ENCODE measurements at places on chromosomes 2 and 18.

GRCh38 chr18:55416791-55417190 is 171.2 kb downstream of the TCF4 start:
- no peak for DNase-seq

DNA sequence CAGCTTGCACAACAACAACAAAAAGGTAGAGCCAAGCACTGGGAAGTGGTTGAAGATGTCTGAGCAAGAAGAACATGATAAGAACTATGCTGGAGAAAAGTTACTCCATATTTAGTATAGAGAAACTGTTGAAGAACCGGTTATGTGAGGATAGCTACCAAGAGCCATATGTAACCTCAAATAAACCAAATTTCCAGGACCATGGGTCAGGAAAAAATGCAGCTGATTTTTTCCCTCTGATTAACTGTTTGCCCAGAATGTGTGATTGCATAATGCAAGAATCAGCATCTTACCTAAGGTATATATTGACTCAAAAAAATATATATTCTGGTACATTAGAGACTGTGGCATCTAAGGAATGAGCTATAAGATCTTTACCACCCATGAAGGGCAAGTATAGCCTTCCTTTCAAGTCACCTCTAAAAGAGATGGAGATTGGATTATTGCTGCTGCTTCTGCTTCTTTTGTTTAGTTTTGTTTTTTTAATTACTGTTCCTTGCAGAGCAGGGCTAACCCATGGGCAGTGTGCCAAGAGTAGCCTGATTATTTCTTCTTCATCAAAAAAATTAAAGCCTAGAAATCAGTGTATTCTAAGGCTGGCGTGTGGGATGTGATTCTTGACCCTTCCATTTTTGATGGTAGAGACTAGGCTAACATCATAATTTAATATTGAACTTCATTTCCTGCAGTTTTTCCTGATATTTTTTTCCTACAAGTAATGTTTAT is 76.9 kb upstream of the MAP3K20 start:
- no peak for DNase-seq

DNA sequence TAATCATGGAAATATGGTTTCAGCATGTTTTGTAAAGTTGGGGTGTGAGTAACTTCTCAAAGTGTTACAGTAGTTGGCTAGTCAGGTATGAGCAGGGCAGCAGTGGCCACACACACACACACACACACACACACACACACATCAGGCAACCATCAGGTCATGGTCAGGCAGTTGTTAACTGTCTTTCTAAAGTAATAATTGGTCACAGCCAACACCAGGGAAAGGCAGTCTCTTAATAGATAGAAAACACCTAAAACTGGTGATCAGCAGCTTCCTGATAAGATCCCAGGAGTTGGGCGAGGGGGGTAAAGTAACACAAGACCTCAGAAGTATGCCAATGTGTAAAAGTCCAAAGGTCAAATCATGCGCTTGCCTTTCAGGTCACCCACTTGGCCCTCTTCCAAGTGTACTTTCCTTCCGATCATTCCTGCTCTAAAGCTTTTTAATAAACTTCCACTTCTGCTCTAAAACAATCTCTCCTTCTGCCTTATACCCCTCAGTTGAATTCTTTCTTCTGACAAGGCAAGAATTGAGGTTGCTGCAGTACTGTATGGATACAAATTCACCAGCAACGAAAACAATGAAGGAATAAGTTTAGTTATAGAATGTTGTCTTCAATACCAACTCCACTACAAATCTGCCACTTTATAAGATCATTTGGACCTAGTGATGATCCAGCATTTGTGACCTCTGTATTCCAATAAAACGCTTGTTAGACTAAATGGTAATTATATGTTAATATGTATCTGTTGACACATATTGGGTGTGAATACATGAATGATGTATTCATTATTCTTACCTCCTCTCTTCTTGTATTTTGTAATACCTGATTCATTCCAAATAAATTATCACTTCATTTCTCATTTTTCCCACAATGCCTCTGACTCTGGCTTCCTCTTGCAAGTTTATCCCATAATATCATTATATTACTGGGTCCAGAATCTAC is 254.3 kb downstream of the METTL4 start:
- no peak for DNase-seq

- DNase-seq, result no peak
These were observed 732.2 kb downstream of the SOCS6 start for GRCh38 chr18:71021030-71021362.

DNA sequence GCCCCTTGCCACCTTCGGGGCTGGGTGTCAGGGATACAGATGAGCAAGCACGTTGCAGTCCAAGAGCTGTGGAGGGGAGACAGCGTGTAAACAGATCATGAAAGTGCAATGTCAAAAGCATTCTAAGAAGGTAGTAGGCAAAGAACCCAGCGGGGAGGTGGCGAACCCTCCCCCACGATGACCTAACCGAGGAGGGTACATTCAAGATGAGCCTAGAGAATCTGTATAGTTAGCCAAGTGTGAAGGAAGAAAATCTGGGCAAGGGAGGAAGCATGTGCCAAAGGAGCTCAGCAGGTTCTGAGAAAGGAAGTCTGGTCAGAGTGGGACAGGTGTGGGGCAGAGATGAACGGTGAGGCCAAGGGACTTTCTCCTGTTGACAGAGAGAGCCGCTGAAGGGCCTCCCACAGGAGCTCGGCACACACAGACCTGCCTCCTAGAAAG is 106.9 kb downstream of the SP3 start:
- DNase-seq, result no peak

DNA sequence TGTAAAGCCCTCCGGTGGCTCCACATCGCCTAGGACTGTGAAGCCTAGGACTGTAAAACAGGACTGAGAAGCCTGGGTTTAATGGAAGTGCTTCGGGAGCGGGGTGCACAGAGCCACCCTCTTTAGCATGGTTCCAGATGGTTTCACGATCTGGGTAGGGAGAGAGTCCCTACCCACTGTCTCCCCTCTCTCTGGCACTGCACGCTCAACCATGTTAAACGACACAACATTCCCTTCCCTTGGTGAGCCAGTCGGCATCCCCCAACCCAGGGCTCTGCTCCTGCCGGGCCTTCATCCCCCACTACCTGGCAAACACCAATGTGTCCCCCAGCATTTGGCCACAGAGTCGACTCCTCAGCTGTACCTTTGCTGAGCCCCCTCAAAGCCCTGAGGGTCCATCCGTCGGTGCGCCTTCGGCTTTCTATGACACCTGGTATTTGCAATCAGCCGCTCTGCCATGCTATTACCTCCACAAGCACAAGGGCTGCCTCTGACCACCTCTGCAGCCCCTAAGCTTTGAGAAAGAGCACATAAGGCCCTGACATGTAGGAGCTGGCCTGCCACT is 1.1 kb downstream of the COPS9 start:
- no peak for DNase-seq

Data from stimulated activated CD4-positive, alpha-beta T cell treated with anti-CD3 and anti-CD28 coated beads, TNF-alpha, amount 100 ng/mL, for 1 hour (primary cell).